T-cell (primary cell): ENCODE measurements at places on chromosomes 3 and 15. TPM values are rescaled to one million over a fixed set of nuclear protein-coding genes. Genes with fewer than 3 reads are reported as not detected.

Gene LRRC2
- 1.0 TPM for total RNA-seq

Gene ACKR4
- 0.25 TPM for total RNA-seq

Gene HCN4
- total RNA-seq = not detected

Gene EFHB
- total RNA-seq = 1.4 TPM

Gene ALDH1A2
- not detected for total RNA-seq

Gene ROPN1
- total RNA-seq = not detected

Gene PLSCR5
- total RNA-seq = not detected

Gene ANP32A
- 93.2 TPM for total RNA-seq

Gene CP
- total RNA-seq = not detected

Gene ADCY5
- total RNA-seq = not detected

Gene LRTM1
- total RNA-seq = not detected

Gene GNAI2
- total RNA-seq = 286 TPM

Gene KIF23
- 2.2 TPM for total RNA-seq

Gene CLRN1
- total RNA-seq = not detected

Gene TIPIN
- 3.6 TPM for total RNA-seq

Gene ACKR2
- total RNA-seq = 1.2 TPM

Gene HRH1
- total RNA-seq = 0.19 TPM

Gene ITPKA
- not detected for total RNA-seq

Gene DNAH12
- 0.12 TPM for total RNA-seq

Gene UTS2B
- total RNA-seq = 0.36 TPM

Gene PLXNB1
- 6.9 TPM for total RNA-seq

Gene IL12A
- 2.8 TPM for total RNA-seq

Gene COL6A5
- total RNA-seq = not detected

Gene CPNE4
- not detected for total RNA-seq

Gene GABRR3
- not detected for total RNA-seq

Gene NDUFB4
- 72.9 TPM for total RNA-seq

Gene SLC26A6
- 16.2 TPM for total RNA-seq

Gene XYLB
- 0.82 TPM for total RNA-seq

Gene MUSTN1
- total RNA-seq = 3.1 TPM

Gene STRIT1
- not detected for total RNA-seq
